SW 1271 (cell line): ENCODE measurements at places on chromosomes 1 and 21.

DNA sequence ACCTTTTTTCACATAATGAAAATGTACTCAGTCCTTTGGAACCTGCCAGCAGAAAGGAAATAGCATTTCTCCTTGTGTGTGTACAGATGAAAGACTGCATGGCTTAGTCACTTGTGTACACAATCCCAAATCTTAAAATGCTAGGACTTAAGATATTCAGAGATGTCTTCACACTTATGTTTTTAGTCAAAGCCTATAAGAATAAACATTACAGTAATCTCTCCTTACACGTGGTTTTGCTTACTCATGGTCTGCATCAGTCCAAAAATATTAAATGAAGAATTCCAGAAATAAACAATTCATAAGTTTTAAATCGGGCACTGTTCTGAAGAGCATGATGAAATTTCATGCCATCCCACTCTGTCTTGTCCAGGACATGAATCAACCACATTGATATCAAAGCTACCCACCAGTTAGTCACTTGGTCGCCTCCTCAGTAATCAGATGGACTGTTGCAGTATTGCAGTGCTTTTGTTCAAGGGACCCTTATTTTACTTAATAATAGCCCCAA lies 75.7 kb upstream of the RRP15 start:
- DNase-seq: peak; percentile 70

GRCh38 chr1:66003690-66004089 lies 211.0 kb downstream of the PDE4B start:
- no peak for DNase-seq

- DNase-seq: no peak
Measured at GRCh38 chr1:31043631-31044030, 21.9 kb downstream of the PUM1 start.

- no peak for DNase-seq
Measured at GRCh38 chr1:87202922-87203655, 125.6 kb upstream of the LMO4 start.

DNA sequence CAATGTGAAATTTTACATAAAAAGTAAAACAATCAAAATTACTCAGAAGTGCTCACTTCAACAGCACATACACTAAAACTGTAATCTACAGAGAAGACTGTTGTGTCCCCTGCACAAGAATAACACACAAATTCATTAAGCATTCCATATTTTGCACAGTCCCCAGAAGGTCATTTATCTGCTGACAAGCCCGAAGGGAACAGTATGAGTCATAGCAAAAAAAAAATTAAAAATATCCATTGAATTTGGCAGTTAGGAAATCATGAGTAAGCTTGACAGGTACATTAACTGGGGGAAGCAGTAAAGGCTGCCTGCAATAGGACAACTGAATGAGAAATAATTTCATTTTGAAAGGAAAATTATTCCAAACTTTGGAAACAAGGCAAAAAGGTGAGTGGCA lies 3.3 kb upstream of the CACYBP start:
- no peak for DNase-seq

DNA sequence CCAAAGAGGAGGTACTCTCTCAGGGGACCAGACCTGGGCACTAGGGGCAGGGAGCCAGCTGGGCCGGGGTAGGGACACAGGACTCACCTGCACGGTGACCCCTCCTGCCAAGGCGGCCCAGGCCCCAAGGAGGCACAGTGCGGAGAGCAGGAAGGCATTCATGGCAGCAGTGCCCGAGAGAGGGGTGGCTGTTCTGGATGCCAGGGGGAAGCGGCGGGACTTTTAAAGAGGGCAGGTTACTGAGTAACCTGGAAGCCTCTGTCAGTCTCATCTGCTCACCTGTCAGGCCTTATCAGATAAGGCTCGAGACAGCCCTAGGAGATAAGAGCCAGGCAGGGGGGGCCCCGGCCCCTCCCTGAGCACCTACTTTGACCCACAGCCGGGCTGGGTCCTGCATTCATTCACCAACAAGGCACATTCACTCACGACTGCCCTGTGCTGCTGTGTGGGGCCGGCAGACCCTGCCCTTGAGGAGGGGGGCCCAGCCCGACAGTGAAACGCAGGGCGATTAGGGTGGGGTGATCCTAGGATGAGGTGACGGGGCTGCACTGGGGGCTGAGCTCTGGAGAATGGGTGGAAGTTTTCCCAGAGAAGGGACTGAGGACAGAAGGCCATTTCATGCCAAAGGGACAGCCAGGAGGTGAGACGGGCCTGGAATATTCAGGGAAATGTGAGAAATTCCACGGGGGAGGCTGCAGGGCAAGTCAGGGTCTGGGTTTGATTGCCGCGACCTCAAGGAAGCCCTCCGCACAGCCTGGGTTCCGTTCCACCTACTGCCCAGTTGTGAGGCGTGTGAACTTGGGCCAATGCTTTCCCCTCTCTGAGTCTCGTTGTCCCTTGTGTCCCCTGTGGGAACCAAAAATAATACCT lies at the start of gene GUCA2A:
Gene GUCA2A, minus strand, starts transcription at position 195 of the 870 bp plus-strand sequence. Its CDS starts 33 bp downstream, at position 162.
- DNase-seq: no peak

DNA sequence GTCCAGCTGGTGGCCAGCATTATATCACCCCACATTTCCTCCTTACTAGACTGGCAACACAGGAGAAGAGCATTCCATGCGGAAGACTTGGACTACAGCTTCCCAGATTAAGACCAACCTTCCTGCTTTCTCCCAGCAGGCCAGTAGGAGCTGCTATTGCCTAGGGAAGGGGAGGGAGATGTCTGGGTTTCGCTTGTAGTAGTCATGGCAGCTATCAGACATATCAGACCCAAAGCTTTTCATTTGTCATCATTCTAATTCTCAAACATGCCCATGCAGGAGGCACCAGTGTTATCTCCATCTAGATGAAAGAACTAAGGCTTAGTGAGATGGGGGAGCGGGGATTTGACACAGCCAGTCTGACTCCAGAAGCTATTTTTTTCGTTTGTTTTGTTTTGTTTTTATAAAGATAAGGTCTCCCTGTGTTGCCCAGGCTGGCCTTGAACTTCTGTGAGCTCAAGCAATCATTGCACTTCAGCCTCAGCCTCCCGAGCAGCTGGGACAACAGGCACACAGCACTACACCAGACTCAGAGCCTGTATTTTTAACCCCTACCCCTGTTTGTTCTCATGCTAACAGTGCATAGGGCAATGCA lies 4.5 kb downstream of the PLA2G2A start:
- DNase-seq: no peak

DNA sequence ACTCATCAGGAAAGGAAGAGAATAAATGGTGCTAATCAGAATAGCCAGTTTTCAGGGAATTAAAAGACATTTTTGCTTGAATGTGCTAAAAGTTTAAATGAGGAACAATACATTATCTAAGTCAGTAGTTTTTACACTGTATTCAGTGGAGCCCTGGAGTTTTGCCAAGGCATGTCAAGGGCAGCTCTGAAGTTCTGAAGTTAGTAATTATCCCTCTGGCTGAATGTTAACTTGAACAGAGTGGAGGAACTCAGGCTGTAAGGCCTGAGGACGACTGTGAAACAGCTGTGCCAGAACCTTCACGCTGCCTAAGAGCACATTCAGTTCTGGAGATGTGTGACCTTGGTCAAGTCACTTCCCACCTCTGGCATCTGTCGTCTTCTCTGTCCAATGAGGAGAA lies 68.1 kb downstream of the EDEM3 start:
- no peak for DNase-seq

- DNase-seq: no peak
Measured at GRCh38 chr21:44924606-44925377, 4.1 kb upstream of the ITGB2 start.

DNA sequence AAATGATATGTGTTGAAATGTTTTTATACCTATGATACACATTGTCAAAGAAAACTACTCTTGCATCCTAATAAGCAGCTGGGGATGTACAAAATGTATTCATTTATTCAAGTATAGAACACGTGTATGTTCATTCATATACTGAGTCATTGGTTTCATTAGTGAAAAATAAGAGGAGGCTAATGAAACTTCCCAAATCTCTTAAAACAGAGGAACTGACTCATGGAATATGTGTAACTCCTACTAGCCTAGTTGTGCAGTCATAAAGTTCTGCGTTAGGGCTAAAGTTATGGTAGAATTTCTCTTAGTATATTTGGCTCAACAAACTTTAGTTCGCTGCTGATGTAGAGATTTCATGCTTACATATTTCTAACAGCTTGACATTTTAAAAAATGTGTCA lies 441.6 kb downstream of the NCAM2 start:
- no peak for DNase-seq

- DNase-seq: no peak
Measured at GRCh38 chr1:51915951-51916350, 37.4 kb upstream of the NRDC start.

DNA sequence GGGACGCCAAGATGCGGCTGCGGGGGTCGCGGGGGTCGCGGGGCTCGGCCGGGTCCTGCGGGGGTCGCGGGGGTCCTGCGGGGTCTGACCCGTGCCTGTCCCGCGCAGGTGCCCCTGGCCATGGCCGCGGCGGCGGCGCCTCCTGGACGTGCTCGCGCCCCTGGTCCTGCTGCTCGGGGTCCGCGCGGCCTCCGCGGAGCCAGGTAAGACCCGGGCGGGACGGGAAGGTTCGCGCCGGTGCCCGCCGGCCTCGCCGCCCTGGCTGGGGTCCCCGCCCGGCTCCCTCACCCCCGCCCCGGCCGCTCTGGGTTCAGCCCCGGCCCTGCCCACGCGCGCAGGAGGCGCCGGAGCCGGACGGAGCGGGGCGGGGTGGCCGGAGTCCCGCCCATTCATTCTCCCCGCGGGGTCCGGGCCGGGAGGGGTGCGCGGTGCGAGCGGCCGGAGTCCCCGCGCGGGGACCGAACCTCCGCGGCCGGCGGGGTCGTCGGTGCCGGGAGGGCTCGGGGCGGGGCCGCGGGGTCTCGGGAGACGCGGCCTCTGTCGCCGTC lies 380 bp downstream of the COL18A1 start:
- DNase-seq: peak; percentile 8

DNA sequence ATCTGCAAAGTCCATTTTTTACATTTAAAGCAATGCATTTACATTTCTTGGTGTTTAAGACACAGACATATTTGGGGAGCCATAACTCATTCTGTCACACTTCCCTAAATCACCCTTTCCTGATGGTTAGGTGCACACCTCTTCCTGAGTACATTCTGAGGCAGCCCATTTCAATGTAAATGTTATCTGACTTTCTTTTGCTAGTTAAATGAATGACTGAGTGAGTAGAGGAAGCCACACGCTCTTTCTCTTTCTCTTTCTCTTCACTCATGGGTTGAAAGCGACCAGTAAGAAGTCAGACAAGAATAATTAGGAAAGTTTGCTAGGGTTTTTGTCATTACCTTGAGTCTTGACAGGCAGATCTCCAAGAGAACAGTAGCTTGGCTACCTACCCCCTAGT lies 143.1 kb downstream of the S1PR1 start:
- no peak for DNase-seq

GRCh38 chr1:25178917-25179561 lies 53.3 kb downstream of the SYF2 start:
- DNase-seq: no peak

DNA sequence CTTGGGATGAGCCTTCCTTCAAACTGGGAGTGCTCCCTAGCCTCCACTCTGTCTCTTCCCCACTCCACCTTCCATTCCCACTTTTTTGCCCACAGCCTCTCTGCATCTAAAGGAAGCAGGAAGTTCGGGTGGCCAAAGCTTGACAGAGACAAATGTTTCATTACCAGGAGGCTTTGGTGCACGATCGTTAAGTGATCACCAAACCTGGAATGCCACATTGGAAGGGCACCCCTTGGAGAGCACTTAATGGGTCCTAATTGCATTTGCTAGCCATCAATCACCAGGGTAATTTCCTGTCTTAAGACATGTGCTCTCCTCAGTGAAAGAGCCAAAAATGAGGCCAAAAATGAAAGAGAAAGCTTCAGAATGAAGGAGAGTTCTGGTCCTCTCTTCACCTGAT lies 206.5 kb downstream of the TNR start:
- DNase-seq: no peak

GRCh38 chr1:32761253-32761877 lies 55.8 kb downstream of the YARS1 start:
- DNase-seq: peak; percentile 23

- no peak for DNase-seq
Measured at GRCh38 chr1:232019026-232019340, 392.4 kb downstream of the DISC1 start.

GRCh38 chr1:11513681-11514080 lies 34.7 kb downstream of the DISP3 start:
- DNase-seq: no peak

GRCh38 chr1:187413405-187414169 lies 584.8 kb downstream of the PLA2G4A start:
- DNase-seq: no peak

DNA sequence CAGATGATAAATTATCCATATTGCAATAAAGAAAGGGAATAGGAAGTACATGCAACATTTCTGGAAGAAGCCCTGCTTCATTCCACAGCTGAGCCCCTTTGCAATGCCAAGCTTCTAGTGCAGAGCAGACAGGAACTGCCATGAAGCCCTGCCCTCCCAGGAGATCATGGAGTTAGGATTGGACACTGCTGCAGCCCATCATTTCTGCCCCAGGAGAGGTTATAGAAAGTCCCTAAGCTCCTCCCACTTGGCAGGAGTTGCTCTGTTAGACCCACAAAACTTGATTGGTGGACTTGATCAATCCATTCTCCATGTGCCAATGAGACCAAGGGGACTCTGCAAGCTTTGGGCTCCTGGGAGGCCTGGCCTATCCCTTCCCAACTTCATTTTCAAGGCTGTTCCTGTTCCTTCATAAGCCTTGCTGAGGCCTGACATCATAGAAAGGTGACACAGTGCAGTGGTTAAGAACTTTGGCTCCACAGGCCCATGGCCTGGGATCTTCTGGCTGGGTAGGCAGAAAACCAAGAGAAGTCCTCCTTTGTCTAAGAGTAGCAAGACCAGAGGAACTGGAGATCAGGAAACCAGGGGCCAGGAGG lies 1.3 kb upstream of the LAPTM5 start:
- peak; percentile 63 for DNase-seq

- no peak for DNase-seq
Measured at GRCh38 chr1:175893192-175893591, 149.8 kb upstream of the TNR start.

- DNase-seq: no peak
Measured at GRCh38 chr1:235507623-235508022, 3.4 kb upstream of the B3GALNT2 start.

GRCh38 chr1:147720557-147720956 lies 39.8 kb downstream of the GJA5 start:
- no peak for DNase-seq

DNA sequence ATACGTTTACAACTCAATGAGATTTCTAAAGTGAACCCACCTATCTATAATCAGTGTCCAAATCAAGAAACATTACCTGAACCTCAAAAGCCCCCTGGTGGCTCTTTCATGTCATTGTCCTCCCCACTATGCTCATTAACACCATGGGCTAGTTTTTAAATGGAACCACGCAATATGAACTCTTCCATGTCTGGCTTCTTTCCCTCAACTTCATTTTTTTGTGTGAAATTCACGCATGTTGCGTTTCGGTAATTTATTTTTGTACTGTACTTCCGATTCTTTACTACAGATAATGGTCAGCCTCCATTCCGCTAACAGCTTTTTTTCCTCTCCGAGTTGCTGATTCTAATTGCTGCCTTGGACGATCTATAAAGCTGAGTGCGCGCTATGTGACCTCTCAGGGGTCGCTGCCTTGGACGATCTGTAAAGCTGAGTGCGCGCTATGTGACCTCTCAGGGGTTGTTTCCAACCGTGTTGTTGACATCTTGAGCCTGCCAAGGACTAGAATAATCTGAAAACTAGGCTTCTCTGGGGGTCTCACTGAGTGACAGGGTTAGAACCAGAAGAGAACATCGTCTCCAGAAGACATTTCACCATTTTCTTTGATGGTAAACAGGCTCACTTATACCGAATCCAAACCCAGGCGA lies 1.1 kb upstream of the CACYBP start:
- DNase-seq: peak; percentile 54
